EL (cell line): ENCODE measurements at places on chromosomes 13 and 19.

DNA sequence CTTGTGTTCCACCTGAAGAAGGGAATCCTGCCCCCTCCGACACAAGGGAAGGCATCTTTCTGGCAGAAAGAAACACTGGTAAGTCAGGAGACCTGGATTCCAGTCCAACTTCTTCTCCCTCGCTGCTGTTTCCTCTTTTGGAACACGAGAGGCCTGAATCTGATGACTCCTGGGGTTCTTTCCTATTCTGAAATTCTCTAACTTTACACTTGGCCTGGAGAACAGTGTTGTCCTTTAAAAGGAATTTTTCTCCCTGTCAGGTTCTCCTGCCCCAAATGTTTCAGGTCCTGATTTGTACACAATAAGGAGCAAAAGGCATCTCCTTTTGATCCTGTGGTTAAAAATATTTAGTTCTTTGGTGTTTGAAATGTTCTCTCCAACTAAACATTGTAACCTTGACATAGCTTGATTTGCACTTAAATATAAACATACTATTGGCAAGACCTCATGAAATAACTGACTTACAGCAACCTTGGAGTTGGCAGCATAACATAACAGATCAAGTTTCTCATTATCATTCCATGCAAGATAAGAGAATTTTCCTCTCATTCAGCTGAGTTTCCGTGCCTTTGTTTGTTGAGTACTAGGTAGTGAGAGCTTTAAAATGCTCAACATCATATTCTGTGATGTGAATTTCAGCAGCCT lies 244.8 kb downstream of the COG6 start:
- DNase-seq = no peak

DNA sequence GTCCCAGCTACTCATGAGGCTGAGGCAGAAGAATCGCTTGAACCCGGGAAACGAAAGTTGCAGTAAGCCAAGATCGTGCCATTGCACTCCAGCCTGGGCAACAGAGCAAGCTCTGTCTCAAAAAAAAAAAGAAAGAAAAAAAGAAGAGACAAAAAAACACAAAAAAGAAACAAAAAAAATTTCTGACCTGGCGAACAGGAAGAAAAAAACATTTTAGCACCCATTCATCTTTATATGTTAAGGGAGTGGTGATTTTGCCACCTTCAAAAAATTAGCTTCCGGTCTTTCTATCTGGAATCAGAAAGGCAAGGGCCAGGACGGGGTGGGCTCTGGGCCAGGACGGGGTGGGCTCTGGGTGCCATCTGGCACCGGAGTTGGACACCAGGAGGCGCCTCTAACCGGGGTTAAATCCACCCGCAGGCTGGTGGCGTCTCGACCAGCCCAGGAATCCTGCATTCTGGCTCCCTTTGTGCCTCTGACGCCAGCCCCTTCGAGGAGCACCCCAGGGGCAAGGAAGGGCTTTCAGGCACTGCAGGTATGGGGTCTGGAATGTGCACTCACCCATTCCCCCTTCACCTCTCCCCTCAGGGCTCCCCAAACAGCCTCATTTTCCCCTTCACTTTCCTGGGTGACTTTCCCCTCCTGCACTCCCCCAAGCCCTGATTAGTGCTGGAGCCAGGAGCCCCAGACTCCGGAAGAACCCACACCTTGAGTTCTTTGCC lies 10.4 kb upstream of the ZSWIM4 start:
- DNase-seq = peak; percentile 76

- peak; percentile 33 for DNase-seq
Observed at GRCh38 chr19:4597278-4597974, 37.9 kb upstream of the SEMA6B start.

GRCh38 chr13:36131222-36131930 lies at the start of gene DCLK1:
Gene DCLK1 (minus strand): TSS chr13:36131382.
- DNase-seq = peak; percentile 26

DNA sequence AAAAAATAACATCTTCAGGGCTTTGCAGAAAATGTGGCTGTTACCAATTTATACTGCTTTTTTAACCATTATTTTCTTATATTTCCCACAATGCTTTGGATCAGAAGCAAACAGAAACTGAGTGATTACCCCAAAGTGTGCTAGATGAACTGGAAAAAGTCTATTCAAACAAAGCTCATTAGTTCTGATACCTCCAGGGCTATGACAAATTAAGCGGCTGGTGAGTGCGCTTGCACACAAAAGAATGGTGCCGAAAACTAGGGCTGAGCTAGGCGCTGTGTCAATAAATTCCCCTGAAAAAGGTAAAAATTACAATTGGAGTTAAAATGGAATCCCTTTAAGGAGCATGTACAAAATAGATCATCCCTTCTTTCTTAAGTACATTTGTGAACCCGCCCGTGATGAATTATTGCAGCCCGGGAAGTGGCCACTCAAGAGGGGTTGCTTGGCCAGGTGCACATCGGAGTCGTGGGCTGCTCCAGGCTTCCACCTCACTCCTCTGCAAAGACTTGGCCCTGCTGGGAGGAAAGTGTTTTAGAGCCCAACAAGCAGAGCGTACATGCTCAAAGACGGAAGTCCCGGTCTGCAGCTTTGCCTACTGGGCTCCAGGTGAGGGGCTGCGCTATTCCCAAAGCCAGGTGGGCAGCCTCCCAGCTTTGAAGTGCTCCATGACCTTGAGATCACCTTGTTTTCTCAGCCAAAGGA lies 164.0 kb upstream of the ZNF507 start:
- DNase-seq = no peak

- DNase-seq = no peak
Observed at GRCh38 chr19:10692673-10693264, 8.5 kb upstream of the QTRT1 start.

DNA sequence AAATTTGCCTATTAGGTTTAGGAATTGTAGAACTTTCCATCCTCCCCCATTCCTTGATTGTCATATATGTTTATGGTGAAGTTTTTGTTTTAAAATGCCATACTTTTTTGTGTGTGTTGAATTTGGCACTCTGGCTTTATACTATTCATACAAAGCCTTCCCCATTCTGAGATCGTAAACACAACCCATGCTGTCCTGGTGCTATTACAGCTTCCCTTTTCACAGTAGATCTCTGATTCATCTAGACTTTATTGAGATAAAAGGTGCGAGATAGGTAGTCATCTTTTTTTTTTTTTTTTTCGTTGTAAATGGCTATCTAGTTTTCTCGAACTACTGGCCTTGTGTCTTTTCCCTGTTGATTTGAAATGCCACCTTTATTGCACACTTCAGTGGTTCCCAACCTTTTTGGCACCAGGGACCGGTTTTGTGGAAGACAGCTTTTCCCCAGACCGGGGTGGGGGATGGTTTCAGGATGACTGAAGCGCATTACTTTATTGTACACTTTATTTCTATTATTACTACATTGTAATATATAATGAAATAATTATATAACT lies 94.6 kb downstream of the LRCH1 start:
- DNase-seq = no peak

DNA sequence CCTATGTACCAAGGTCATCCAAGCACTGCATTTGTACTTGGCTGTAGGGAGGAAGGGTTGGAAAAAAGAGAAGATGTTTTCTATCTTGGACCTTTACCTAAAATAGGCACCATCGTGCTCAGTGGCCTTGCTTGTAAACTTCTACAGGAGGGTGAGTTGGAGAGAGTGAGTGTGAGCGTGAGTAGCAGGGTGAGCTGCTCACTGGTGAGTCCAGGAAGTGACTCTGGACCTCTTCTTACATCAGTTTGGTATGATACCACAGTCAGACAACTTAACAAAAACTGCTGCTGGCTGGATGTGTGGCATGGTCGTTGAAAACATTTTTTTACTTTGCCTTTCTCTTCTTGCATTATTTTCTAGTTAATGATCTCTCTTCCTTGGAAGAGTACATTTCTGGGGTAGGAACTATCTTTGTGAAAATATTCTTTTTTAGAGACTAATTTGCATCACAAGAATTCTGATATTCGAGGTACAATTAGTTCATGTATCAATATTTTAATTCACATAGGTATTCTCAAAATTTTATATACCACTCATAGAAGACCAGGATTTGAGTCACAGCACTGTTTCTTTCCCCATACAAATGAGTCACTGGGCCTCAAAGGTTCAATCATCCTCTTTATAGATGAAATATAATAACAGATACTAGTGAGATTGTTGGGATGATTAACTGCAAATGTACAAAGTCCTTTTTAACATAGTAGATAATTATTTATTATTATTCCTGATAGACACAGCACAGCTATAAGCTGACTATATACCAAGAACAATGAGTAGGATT lies 651 bp downstream of the SERPINE3 start:
- no peak for DNase-seq

- DNase-seq = peak; percentile 21
Observed at GRCh38 chr13:83884141-83884540, 1.9 kb upstream of the SLITRK1 start.

- peak; percentile 33 for DNase-seq
Observed at GRCh38 chr13:64397701-64398100, 2832.4 kb downstream of the PCDH9 start.

DNA sequence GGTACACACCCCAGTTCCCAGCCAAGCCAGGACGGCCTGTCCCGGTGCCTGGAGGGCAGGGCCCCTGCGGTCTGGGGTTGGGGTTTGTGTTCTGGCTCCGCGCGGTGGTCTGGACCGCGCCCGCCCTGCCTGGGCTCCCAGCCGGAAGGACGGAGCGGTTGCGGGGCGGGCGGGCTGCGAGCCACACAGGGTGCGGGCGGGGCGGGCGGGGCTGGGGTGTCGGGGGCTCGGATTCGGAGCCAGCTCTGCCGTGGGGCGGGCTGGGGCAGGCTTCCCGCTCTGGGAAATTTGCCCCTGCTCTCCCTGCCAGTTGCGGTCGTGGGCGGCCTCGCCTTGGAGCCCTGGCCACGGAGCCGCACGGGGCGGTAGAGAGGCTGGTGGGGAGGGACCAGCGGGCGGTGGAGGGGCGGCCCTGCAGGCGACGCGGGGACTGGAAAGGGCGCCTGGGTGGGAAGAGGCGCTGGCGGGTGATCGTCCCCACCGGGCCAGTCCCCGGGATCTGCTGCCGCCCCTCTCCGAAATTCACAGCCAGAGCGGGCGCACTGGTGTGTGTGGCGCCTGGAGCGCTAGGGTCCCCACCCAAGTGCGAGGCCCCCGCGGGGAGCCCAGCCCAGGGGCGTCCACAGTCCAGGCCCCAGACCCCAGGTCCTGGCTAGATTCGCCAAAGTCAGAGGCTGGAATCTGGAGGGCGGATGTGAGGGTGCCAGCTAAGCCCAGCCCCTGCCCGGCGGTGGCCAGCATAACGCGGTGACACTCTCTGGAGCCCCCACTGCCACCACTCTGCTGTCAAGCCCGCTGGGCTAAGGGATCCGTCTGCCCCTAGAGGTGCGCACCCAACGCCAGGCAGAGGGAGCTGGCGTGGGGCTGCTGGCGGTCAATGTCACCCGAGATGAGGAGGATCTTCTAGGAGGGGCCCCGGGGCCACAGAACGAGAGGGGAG lies 11.0 kb upstream of the ZNF492 start:
- no peak for DNase-seq

DNA sequence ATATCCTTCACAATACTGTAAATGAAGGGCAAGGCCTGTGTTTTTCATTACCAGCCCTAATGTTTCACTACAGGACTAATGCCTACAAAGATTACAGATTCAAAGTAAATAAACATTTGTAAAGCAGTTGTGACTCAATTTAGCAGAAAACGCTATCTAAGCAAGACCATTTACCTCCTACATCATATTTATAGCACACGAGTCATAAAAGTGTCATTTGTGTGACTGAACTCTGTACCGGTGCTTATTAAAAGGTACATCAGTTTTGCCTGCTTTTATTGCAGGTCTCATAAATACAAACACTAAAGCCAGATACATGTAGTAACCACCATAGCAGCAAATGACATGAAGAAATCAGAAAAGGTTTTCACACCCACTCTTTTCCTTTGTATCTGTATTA lies 61.5 kb upstream of the SLC15A1 start:
- DNase-seq = no peak

DNA sequence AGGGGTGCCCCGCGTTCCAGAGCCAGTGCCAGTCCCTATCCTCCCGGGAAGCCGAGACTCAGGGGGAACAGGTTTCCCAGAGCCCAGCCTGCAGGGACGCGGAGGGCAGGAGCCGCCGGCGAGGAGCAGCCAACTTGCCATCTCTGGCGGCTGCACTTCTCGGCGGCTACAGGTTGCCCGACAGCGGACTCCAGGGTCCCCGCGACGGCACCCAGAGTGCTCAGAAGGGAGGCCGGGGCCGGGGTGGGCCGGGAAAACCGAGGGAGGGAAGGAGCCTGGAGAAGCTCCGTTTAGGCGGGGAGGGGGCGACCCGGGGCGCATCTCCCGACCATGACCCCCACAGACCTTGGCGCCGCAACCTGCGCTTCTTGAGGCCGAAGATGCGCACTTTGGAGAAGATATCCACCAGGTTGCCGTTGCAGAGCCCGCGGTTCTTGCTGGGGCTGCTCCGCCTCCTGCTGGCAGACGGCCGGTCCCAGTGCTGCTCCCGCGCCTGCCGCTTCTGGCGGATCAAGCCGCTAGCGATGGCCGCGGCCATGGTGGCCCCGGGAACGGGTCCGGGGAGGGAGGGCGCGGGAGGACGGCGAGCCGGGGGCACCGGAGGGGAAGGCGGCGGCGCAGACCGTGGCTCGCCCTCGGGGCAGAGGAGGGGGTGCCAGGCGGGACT lies 463.8 kb downstream of the ITGBL1 start:
- no peak for DNase-seq

DNA sequence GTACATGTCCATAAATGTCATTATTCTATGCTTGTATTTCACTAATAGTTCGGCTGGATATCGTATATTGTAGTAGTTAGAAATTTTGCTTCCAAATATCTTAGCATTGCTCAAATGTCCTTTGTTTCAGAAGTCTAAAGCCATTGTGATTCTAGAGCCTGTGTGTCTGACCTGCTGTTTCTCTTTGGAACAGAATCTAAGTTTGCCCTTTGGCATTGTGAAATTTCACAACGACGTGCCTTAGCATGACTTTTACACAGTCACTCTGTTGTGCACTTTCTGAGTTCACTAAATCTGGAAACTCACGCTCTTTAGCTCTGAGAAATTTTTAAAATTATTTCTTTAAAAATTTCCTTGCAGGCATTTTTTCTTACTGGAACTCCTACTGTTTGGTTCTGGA lies 152.2 kb downstream of the TBC1D4 start:
- DNase-seq = no peak

DNA sequence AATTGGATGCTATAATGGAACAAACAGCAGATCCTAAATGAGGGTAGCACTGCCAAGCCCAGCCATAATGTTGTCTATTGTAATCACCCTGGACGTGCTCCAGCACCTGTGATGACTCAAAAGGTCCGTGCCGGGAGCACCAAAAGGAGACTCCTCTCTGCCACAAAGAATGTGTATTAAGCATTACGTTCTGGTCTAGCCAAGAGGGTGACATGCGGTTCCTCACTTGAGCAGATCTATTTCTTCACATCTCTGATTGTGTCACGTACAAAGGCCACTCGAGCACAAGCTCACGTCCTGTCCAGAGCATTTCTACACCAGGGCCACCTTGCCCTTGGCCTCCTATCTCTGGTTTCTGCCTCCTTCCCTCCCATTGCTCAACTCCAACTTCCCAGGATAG lies 219.9 kb upstream of the IRS2 start:
- DNase-seq = peak; percentile 76

DNA sequence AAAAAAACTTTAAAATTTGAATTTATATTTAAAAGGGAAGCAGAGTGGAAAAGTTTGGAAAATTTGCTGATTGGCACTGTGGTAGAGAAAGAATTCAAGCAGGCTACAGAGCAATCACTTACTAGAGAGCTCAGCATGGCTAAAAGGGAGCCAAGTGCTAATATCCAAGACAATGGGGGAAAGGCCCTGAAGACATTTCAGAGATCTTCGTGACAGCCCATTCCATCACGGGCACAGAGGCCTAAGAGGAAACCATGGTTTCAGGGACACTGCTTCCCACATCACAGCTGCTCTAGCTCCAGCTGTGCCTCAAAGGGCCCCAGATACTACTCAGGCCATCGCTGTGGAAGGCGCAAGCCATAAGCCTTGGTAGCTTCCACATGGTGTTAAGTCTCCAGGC lies 73.7 kb downstream of the SGCG start:
- no peak for DNase-seq
